Karpas-422 (cell line): ENCODE measurements at places on chromosomes 12 and 14.

DNA sequence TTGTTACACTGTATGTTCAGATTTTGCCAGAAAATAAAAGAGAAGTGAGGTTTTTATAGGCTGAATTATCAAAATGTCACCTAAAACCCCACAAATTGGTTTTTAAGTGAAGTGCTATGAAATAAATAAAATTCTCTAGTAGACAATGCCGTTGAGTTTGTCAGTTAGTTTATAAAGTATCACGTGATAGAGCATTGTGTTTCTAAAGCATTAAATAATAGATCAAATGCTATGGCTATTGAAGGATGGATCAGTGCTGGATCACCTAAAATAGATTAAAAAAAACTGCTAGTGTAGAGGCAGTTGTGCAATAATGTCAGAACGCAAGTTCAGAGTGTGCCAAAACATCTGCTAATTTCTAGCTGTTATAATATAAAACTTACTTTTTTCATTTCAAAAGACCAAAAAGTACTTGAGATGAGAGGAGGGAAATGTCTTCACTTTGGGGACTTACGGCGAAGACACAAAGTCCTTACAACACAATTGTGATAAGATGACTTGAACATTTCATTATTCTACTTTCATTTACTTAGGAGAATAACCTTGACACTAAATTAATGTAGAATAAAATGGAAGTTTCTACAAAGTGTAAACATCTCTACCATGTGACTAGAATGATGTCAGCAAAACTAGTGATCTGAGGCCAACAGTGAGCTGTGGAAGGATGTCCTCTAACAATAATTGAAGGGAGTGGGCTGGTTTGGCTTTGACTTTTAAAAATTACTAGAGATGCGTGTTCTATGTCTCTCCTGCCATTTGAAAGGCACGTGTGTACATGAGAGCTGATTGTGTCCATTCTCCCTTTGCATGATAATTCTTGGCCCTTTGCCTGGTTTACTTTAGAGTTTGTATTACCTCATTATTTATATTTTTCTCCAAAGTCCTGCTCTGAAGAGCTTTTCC lies 154.4 kb upstream of the PDE3A start:
- no peak for DNase-seq

- DNase-seq: no peak
These were observed 18.6 kb downstream of the HIF1A start for GRCh38 chr14:61713724-61714437.

GRCh38 chr12:85179680-85180270 lies 100.2 kb upstream of the ALX1 start:
- DNase-seq: no peak

GRCh38 chr14:63454863-63455622 lies 88.1 kb downstream of the PPP2R5E start:
- peak; percentile 66 for DNase-seq

- peak; percentile 77 for DNase-seq
These were observed 28.9 kb downstream of the SLC25A21 start for GRCh38 chr14:37143475-37143874.
